ENCODE measurements at places on chromosomes 4 and X.

DNA sequence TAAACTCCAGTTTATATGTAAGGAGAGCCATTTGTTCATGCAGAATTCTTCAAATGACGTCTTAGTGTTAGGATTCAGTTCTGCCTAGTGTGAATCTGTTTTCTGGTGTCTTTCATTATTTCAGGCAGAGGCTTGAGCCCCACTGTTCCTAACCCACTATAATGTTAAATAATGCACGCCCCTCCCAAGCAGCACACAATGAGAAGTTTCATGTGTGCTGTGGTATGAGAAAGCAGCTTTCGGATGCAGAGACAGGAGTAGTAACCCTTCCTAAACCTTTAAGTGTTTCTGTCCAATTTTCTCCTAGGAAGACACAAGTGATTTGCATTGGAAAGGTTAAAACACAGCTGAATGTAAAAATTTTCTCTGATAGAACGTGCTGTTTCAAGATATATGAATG, 54.5 kb downstream of the TRIM2 start:
- no peak for DNase-seq

- no peak for DNase-seq
Measured at GRCh38 chrX:44280116-44280515, 63.4 kb downstream of the EFHC2 start.

GRCh38 chr4:152382057-152382785, 153.7 kb downstream of the FBXW7 start:
- DNase-seq = no peak

- DNase-seq = no peak
Measured at GRCh38 chr4:124253080-124253479, 459.5 kb downstream of the ANKRD50 start.

DNA sequence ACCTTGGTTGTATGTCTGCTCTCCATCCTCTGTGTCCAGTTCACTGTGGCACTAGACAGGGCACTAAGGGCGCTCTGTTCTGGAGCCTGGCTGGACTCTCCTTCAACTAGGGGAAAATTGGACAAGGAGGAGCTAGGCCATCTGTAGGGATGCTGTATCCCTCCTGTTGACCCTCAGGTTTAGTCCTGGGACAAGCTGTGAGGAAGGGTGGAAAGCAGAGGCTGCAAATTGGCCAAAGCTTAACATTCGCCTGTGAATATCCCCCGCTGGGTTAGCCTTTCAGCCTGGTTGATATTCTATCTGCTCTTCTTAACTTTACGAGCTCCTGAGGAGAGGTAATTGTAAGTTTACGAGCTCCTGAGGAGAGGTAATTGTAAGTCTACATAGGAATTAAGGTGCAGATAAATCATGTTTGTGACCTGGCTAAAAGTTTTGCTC, 64.4 kb upstream of the ENPEP start:
- DNase-seq = no peak

- DNase-seq = no peak
Measured at GRCh38 chr4:127832585-127832984, 48.1 kb upstream of the PLK4 start.

- DNase-seq = no peak
Measured at GRCh38 chrX:41180194-41180908, 95.1 kb downstream of the USP9X start.

All from stimulated activated CD8-positive, alpha-beta memory T cell treated with anti-CD3 and anti-CD28 coated beads, Interleukin-4, amount 100 ng/mL, for 4 hours (primary cell).